ENCODE measurements at places on chromosomes 7 and 10.
A peak's percentile ranks its signal among the peaks of the same experiment; 100 is the strongest.

DNA sequence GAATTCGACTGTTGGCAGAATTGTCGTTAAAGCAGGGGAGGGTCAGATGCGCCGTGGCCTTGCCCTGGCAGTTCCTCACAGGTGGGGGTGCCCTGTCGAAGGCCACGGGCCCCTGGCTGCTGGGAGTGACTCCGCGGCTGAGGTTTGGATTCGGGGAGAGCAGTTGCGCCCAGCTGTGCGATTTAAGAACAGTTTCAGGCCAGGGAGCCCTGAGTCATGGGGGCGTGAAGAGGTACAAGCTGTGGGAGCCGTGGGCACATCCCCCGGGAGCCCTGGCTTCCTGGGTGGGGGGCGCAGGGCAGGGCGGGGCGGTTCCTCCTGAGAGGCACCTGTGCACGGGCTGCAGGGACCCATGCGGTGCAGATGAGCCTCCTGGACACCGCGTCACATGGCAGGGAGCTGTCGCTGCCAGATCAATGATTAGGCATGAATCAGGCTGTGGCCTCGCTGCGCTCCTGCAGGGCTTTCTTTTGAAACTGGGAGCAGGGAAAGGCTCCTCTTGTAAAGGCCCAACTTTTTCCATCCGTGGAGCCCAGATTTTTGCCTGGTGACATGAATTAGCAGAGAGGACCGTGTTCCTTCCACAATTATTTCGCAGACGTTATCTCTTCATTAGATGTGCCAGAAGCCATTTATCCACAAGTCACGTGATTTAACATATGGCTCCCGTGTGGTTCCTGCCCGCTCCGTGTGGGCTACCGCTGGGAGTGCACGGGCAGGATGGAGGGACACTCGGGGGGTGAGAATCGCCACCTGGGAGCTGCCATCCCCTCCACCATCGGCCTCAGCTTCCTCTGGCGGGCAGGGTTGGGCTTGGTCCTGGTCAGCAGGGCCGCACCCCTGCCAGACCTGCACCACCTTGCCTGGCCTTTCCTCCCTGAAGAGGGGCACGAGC, 918 bp downstream of the PWWP2B start:
- peak; percentile 57 for DNase-seq
- H3K4me3 ChIP-seq = peak overlapping the region; percentile 78
- H3K27me3 ChIP-seq = no peaks in the 10 kb centered on the region
- H3K4me1 ChIP-seq = peaks cover 18% of the 10 kb centered on the region
- no peaks in the 10 kb centered on the region for H3K36me3 ChIP-seq

GRCh38 chr10:122147663-122148062, 123.4 kb upstream of the BTBD16 start:
- no peaks in the 10 kb centered on the region for H3K36me3 ChIP-seq
- no peaks in the 10 kb centered on the region for H3K4me1 ChIP-seq
- H3K27ac ChIP-seq = no peak overlapping the region

DNA sequence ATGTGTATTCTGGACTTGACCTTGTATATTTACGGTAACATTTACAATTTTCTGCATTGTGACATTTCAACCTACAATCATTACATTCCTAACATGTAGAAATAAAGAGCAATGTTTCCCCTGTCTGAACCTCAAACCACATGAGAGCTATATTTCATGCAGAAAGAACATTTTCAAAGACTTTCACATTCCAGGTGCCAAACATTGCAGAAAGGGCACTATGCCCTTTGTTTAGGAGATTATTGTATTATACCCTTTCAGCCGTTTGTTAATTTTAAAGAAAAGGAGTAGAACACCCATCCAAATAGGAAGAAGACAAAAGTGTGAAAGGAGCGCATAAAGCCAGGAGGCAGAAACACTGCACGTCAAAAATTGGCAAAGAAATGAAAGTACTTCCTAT, 260.4 kb downstream of the RELN start:
- no peaks in the 10 kb centered on the region for H3K36me3 ChIP-seq
- no peak overlapping the region for H3K4me3 ChIP-seq
- no peaks in the 10 kb centered on the region for H3K4me1 ChIP-seq
- DNase-seq = no peak
- H3K27ac ChIP-seq = no peak overlapping the region
- no peaks in the 10 kb centered on the region for H3K27me3 ChIP-seq

DNA sequence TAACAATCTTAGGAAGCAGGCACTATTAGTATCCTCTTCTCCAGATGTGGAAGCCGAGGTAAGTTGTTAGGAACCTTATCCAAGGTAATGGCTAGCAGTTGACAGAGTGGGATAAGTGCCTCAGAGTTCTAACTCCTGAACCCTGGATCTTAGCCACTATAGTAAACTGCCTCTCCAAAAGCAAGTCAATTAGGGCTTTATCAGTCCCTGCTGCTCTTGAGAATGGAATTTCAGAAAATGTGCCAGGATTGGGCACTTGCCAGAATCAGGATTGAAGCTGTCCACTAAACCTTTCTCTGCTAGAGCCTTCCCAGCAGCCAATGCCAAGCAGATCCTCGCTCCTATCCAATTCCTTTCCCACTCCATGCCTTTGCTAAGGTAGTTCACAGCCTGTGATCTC, 777.5 kb upstream of the POM121L12 start:
- H3K36me3 ChIP-seq = no peaks in the 10 kb centered on the region
- H3K4me1 ChIP-seq = no peaks in the 10 kb centered on the region
- DNase-seq = no peak
- no peak overlapping the region for H3K4me3 ChIP-seq
- no peaks in the 10 kb centered on the region for H3K27me3 ChIP-seq
- no peak overlapping the region for H3K27ac ChIP-seq
